ENCODE measurements at places on chromosomes 7 and 10.
A peak's percentile ranks its signal among the peaks of the same experiment; 100 is the strongest.

DNA sequence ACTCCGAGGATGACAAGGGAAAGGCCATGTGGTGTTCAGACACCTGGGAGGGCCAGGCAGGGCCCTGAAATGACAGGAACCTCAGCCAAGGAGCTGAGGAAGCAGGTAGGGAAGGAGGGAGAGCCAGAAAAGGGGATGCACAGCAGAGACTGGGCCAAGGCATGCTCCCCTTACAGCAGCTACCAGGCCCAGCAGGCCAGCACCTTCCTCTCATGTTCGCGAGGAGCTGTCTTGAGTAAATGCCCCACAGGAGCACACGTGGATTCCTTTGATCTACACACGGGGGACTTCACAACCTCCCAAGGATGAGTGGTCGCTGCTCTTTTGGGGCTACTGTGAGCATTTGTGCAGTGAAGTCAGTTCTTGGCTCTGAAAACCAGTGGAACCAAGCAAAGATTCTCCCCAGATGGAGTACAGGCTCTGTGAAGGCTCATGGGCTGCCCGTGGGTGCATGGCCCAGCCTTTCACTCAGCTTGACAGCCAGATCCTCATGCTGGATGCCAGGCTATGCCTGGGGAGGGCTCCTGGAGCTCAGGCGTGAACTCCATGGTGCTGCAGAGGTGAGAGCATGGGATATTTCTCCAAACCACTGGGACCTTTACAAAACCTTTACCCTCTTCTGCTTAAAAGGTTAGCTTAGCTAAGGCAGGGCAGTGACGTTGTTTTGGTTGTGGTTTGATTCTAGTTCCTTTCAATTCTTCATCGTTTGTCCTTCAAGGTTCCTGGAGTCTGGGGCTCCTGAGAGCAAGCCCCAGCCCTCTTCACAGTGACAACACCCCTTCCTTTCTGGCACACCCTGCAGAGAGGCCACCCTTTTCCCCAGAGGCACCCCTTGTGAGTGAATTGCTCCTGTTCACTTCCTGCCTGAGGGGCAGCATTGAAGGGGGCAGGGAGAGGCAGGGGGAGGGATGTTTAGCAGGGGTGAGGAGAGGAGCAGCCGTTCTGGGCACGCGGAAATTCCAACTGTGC is 74.2 kb upstream of the ZPBP start:
- no peak for DNase-seq

- DNase-seq: no peak
Observed at GRCh38 chr10:70584909-70585544, 17.5 kb downstream of the PRF1 start.

DNA sequence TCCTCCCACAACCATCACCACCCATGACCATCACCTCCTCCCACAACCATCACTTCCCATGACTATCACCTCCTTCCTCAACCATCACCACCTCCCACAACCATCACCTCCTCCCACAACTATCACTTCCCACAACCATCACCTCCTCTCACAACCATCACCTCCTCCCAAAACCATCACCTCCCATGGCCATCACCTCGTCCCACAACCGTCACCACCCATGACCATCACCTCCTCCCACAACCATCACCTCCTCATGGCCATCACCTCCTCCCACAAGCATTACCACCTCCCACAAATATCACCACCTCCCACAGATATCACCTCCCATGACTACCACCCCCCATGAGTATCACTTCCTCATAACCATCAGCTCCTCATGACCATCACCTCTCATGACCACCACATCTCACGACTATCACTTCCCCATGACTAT is 52.2 kb downstream of the PDGFA start:
- DNase-seq: no peak

DNA sequence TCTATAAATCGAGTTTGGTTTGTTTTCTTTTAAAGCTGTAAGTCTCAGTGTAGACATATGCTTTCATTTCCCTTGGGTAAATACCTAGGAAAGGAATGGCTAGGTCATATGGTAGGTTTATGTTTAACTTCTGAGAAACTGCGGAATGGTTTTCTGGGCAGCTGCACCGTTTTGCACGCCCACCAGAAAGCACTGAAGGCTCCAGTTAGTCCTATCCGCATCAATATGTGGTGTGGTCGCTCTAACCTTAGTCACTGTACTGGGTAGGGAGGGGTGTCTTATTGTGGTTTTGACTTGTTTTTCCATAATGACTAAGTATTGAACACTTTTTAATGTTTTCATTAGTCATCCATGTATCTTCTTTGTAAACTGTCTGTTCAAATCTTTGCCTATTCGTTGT is 279.5 kb upstream of the AKR1E2 start:
- no peak for DNase-seq

GRCh38 chr10:101143345-101143630 is 12.2 kb downstream of the TLX1 start:
- no peak for DNase-seq

- no peak for DNase-seq
Observed at GRCh38 chr10:35420827-35421552, 84.7 kb downstream of the CCNY start.

- DNase-seq: no peak
Observed at GRCh38 chr7:64997927-64998391, 7.1 kb upstream of the ZNF117 start.

- DNase-seq: peak; percentile 26
Observed at GRCh38 chr10:129754211-129755050, 209.6 kb downstream of the EBF3 start.

DNA sequence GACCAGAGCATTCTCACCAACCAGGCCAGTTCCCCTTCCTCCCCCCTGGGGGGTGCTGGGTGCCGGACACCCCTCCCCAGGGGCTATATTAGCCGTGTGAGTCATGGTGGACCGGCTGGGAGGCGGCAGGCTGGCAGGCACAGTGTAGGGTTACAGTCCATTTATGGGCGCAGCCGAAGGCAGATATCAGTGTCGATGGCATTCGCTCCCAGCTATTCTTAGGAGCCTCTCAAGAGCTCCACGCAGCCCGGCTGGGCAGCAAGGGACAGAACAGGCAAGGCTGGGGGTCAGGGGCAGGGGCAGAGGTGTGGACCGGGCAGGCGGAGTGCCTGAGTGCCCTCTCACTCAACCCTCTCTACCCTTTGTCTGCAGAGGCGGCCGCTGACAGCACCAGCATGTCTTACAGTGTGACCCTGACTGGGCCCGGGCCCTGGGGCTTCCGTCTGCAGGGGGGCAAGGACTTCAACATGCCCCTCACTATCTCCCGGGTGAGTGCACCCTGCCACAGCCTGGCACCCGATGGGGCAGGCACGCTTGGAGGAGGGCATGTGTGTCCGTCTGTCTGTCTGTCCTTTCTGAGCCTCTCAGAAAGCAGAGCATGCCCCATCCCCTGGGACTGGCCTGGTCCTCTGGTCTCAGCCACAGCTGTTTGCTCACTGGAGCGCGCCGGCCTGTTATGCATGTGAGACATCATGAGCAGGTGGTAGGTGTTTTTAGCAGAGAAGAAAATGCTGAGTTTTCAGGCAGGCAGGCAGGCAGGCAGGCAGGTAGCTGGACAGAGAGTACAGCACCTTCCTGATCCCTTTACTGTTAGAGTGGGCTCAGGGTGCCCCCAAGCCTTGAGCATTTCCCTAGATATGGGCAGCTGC is at the start of gene LDB3:
Gene LDB3, plus strand, starts transcription at position 215 of the 869 bp plus-strand sequence. Its CDS starts 181 bp downstream, at position 396.
- DNase-seq: peak; percentile 94

DNA sequence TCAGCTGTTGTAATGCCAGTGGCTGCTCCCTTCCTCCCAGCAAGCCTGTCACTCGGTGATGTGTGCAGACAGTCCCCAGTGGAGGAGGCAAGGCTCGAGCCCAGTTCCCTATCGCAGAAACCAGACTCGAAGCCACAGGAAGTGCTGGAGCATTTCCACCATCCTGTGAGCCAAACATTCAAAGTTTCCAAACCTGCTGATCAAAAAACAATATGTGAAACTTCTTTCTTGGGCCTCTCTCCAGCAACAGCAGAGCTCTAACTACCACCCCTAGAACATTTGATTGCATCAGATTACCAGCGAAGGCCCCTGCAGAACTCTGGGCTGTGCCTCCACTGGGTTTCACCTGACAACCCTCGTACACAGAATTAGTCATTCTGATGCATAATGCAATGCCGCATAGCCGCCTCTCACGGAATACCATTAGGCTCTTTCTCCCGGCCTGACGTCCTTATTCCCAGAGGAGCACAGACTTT is 94.0 kb downstream of the ELMO1 start:
- DNase-seq: peak; percentile 90

GRCh38 chr10:89659143-89660131 is 14.4 kb upstream of the PANK1 start:
- DNase-seq: no peak

DNA sequence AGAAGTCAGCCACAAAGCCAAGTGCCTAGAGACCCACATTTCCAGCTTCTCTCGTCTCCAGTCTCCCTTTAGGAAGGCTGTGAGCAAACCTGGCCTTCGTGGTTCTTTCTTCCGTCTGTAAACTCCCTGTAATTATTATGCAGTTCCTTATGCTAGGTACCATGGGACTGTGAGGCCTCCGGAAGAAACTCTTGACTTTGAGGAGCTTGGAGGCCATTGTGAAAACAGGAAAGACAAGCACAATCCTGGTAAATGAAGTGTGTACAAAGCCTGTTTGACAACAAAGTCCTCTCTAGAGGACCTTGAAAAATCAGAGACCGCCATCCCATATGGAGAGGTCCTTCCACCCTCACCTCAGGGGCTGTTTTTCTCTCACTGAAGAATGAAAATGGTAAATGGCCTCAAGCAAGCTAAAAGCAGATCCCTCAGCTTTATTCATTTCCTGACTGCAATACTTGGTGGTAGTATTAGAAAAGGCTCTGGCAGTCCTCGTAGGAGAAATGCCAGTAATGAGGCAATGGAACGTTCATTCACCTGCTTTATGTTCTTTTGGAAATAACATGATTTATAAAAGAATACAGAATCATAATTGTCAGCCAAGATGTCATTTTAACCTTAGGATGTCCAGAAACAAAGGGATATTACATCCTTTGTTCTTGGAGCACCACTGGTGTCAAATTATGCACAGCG is 926.4 kb downstream of the LRMDA start:
- no peak for DNase-seq

GRCh38 chr7:37701769-37702168 is 18.2 kb downstream of the GPR141 start:
- DNase-seq: no peak

Data from coronary artery (tissue), 2 donors.